ENCODE measurements at places on chromosomes 12 and 14. TPM values are rescaled to one million over a fixed set of nuclear protein-coding genes. Genes with fewer than 3 reads are reported as not detected.

- no peak for DNase-seq
These were observed 9.4 kb downstream of the SERPINA3 start for GRCh38 chr14:94621358-94622134.

- no peak for DNase-seq
These were observed 153.6 kb upstream of the ARID2 start for GRCh38 chr12:45575823-45576475.

GRCh38 chr12:52508211-52508610 is 12.0 kb downstream of the KRT5 start:
- DNase-seq: no peak

DNA sequence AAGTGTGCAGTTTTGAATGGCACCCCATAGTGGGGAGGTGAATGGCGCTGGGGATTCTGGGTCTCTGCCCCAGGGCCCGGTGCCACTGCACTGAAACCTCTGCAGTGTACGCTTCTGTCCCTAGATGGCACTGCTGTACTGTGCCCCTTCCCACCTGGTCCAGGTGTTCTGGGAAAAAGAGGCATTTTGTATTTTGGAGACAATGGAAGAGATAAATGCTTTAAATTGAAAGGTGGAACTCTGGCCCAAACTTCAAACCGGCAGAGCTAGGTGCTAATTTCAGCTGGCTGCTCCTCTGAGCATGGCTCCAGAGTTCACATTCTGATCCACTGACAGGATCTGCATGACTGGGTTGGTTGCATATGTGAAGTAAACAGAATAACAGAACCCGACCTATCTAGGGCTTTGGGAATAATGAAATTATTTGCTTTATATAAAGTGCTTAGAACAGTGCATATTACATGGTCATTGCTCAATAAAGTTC is 52.2 kb downstream of the KRT80 start:
- peak; percentile 90 for DNase-seq

SDR9C7 gene
- polyA plus RNA-seq: not detected

CSRNP2 gene
- polyA plus RNA-seq: 13.7 TPM
